NCI-H1930 (cell line): ENCODE measurements at places on chromosomes 11 and 22.

- peak; percentile 72 for DNase-seq
These were observed 421.8 kb upstream of the ANO5 start for GRCh38 chr11:21771097-21771496.

DNA sequence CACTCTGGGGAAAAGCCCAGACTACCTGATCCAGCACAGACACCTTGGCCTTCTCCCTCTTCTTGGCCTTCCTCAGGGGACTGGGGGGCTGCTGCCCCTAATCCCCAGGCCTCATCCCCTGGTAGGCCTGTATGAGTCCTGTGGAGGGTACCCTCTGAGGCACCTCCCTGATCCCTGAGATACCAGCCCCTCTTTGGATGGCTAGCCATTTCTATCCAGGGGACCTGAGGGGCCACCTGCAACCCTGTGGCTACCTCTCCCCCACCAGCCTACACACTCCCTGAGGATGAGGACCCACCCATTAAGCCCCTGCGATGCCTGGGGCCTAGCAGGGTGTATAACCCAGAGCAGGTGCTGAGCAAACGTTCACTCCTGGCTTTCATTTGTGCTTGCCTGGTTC, 54.6 kb downstream of the HIRA start:
- DNase-seq, result no peak

GRCh38 chr11:128803011-128803410, 64.1 kb downstream of the KCNJ1 start:
- DNase-seq, result no peak

DNA sequence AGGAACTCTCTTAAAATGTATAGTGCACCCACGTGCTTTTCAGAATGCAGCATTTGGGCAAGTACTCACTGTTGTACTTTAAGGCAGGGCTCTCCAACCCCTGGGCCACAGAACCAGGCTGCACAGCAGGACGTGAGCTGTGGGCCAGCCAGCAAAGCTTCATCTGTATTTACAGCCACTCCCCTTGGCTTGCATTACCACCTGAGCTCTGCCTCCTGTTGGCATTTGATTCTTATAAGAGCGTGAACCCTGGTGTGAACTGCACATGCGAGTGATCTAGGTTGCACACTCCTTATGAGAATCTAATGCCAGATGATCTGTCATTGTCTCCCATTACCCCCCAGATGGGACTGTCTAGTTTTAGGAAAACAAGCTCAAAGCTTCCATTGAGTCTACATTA, 3.0 kb downstream of the C11orf58 start:
- DNase-seq, result no peak

GRCh38 chr11:102600666-102601065, 24.5 kb downstream of the MMP20 start:
- no peak for DNase-seq

DNA sequence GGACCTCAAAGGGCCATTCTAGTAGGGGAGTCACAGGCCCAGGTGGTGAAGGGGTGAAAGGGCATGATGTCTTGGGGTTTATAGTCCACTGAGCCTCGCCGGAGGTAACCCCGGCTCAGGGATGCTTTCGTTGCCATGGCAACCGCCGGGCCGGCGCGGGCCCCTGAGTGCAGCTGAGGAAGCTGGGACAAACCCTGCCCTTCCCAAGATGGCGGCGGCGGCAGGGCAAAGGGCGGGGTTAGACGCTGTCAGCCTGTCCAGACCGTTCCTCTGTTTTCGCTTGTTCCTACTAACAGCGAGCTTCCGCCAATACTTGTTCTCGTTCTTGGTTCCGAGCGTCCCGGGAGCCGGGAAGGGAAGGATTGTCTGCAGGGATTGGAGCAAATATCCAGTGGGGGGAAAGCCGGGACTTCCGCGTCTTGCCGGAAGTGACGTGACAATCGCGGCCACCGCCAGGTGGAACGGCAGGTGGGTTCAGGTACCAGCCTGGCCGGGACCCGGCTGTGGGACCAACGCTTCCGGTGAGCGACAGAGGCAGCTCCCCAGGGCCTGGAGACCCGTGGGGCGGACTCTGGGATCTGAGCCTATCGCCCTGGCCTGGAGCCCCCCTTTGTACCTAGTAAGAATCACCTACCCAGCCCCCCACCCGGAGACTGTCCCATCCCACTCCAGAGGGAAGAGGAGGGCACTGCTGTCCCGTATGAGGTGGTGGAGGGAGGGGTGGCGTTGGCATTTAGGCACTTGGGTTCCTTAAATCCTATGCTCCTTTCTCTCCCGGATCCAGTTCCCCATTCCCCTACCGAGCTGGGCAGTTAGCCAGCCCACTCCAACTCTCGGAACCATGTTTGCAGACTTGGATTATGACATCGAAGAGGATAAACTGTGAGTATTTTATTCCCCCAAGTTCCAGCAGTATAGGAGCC, at the start of gene PICK1:
PICK1 (plus strand) TSS at position 436 of the 923 bp plus-strand sequence; CDS start at position 842, 406 bp downstream.
- DNase-seq, result peak; percentile 93

- no peak for DNase-seq
These were observed 139.6 kb upstream of the E2F8 start for GRCh38 chr11:19380375-19380774.
